ENCODE measurements at places on chromosomes 2 and 18.

DNA sequence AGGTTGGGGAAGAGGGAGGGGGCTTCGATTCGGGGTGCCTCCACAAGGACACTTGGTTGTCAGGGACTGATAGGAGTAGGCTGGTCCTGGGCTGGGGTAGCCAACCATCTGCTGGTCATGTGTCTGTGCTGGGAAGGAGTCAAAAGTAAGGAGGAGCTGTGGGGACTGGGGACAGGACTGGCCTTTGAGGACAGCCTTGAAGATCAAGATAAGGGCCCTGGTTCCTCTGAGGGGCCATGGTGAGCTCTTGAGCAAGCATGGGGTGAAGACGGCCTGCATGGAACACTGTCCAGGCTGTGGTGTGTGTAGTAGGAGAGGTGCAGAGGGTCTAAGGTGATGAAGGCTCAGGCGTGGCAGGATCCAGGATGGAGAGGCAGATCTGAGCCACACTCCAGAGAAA, 1.7 kb downstream of the CYP27A1 start:
- no peak for DNase-seq

GRCh38 chr2:73359915-73360697, 25.5 kb upstream of the ALMS1 start:
- DNase-seq: no peak

GRCh38 chr2:163716101-163716500, 19.7 kb downstream of the FIGN start:
- no peak for DNase-seq

GRCh38 chr2:224925810-224926100, 116.5 kb downstream of the DOCK10 start:
- DNase-seq: no peak

- DNase-seq: no peak
These were observed 32.8 kb upstream of the IL36G start for GRCh38 chr2:112944971-112945370.

DNA sequence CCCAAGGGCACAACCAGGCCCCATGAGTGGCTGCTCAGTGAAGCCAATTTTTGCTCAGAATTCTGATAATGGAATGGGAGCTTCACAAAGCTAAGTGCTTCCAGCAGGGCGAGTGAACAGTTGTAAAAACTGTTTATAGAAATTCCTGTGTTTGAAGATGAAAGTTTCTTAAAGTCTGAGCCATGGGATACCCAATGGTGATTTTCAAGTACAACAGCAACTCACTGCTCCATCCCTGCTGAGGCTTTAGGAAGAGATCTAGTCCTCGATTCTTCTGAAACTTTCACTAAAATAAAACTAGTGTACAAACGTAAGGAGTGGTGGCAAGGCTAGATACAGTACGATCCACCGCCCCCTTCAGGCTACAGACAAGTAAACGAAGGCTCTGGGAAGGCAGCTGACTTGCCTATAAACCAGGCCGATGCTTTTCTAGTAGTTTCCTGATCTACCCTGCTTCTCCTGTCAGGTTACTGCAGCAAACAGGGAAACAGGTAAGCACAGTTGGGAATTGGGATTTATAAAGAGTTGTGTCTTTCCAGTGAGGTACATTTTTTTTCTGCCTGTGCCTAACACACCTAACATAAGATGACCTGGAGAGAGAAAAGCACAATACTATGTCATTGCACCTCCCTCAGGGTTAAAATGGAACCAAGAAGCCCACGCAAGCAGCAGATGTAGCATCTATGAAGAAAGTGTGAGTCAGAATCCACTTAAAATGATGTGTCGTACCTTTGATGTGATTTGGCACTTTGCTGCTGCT, 108.7 kb downstream of the UXS1 start:
- peak; percentile 63 for DNase-seq

DNA sequence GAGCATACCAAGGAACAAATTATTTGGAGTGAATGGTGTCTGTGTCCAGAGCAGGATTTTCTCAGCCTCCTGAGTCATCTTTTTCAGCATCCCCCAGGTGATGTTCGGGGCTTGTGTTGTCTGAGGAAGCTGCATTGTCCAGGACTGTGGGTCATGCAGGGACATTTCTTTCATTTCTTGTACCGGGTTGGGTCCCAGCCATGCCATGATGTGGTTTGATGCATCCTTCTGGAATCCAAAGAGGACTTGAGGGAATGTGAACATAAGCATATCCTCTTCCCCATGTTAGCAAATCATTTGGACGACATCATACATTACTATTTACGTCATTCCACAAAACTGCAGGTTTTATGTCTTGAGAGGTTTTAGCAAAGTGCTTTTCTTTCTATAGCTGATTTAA, 797.8 kb downstream of the CCDC85A start:
- DNase-seq: no peak

DNA sequence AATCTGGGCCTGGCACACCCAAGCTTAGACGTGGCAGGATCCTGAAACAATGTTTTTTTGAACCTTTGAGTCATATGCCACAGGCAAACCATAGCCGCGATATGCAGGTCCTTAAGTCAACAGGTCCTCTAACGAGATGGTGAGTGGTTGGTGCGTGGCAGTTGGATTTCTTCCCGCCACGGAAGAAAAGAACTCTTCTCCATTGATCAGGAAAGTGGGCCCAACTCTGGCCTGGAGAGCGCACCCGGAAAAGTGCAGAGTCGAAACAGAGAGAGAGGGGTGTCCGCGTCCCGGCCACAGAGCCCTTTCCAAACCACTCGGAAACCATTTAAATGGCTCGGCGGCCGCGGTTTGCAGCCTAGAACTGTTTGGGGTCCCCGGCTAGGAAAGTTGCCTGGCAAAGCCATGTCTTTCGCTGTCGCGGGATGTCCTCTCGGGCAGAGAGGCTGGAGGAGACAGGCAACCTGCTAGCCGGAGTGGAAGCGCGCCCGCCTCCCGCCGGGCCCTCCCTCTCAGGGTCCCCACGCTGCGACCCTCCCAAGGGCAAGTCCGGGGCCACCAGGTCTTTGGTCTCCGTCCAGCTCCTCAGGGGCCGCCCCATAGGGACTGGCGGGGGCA, 777 bp downstream of the GALNT3 start:
- DNase-seq: no peak

DNA sequence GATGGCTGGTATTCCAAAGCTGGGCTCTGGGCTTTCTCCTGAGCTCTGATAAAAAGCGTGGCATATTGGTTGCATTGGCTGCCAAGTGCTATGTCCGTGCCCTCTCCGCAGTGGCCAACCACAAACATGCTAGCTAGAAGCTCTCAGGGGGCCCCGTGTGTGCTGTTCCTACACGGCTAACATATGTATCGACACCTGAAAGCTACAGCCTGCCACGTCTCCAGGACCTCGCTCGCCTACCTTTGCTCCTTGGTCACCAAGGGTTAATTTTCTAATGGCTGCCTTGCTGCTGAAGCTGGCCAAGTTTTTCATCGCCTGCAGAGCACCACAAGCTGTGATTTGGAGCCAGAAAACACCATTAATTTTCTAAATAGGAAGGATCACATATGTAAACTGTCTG, 888.4 kb downstream of the BCL11A start:
- no peak for DNase-seq

DNA sequence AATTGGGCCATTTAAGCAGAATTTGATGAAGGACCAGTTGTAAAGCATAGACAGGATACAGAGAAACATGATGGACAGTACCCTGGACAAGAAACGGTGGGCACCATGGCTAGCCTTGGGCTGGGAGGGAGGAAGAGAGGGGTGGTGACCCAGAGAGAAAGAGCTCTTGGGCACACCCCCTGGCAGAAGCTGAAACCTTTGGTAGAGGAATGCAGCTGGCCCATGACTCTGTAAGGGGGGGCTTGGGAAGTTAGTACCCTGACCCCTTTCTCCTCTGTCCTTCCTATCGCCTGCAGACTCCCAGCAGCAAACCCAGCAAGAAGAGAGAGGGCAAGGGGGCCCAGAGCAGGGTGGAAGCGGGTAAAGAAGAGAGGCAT, 32.6 kb downstream of the MRPL44 start:
- DNase-seq: no peak

GRCh38 chr18:70036771-70037347, 89.2 kb upstream of the CD226 start:
- no peak for DNase-seq

DNA sequence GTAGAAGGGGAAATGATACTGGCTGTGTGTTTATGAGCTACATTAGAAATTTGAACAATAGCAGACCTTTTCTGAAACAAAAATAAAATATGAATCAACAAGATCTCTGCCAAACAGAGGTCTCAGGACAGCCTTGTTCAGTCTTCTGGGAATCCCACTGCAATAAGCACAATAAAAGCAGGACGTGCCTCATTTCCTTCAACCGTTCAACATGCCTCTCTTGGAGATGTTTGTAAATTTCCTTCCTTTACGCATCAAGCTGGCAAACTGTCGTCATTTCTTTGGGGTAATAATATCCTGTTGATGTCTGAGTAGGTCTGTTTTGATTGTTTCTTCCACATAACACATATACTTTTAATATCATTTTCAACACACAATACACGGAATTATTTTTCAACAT, 77.2 kb downstream of the TCF4 start:
- DNase-seq: no peak

DNA sequence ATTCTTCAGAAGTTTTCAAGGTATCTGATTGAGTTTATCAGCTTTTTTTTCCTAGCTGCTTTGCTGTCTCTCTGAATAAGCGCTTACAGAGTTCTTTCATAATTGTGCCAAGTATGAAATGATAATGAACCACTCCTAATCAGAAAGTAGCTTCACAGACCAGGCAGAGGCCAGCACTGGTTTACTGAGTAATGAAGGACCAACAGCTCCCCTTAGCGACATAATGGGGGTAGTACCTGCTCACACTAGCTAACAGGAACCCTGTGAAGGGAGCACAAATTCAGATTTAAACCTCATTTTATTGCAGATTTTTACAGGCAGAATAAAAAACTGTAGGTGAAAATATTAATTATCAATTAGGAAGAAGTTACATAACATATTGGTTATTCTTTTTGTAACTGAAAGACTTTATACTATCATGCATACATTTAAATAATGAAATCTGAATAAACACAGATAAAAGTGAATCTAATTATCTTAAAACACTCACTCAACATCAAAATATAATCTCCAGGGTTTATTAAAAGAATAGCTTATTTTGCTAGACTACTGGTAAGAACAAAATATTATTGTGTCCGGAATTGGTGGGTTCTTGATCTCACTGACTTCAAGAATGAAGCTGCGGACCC, 53.7 kb upstream of the LRRC30 start:
- no peak for DNase-seq

DNA sequence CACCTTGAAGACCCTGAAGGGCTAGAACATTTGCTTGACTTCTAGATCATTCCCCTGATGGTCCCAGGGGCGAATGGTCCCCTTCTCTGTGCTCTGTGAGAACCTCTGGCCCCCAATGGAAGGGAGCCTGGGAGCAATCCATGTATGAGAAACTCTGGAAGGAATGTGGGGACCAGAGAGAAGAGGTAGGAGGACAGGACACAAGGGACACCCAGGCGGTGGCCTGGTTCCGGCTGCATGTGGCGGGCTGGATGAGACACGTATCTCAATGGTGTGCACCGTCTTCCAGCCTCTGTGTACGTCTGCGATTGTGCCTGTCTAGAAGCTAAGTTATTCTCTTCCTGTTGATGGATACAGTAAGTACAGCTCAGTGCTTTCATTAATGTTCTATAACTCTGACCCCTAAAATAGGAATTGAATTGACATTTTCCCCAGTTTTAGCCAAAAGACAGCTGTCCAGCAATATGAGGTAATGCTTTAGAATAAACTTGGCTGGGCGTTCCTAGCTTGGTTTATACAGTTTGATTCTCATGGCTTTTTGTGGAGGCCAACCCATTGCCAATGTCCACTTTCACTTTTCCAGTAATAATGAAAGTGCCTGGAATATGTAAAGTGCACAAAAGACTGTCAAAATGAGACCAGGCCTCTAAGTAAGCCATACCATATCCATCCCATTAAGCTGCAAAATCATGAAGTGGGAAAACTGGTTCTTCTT, 30.1 kb upstream of the COPS8 start:
- DNase-seq: no peak

DNA sequence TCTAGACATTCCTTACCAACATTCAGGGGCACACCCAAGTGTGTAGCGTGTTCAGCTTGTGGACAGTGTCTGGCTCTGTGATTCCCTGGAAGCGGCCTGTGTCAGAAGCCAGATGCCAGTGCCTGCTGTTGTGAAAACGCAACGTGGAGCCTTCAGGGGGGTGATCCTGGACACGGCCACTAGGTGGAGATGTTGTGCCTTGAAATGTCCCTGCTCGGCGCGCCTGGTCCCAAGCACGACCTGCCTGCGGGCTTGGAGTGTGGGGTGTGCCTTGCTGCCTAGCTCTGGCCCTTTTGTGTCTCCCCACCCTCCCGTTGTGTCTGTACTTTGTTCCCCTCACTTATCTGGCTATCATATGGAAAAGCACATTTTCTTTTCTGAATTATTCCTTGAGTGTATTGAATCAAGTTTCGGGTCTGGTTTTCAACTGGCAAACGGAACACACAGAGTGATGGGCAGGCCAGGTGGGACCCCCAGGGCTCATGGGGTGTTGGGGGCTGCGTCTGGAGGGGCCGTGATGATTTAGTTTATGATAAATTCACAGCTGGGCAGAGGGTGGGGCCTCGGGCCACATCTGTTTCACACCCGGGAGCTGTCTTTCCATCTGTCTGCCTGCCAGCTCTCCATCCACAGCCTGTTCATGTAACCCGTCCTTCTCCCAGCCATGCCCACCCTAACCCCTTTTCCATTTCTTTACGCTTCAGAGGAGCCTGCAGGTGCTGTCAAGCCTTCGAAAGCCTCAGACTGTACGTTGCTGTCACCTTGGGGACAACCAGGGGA, 95.5 kb downstream of the DYSF start:
- DNase-seq: peak; percentile 66

GRCh38 chr2:21268197-21268877, 144.6 kb downstream of the TDRD15 start:
- DNase-seq: no peak

- DNase-seq: no peak
These were observed 659.8 kb downstream of the BCL11A start for GRCh38 chr2:59893612-59894011.

DNA sequence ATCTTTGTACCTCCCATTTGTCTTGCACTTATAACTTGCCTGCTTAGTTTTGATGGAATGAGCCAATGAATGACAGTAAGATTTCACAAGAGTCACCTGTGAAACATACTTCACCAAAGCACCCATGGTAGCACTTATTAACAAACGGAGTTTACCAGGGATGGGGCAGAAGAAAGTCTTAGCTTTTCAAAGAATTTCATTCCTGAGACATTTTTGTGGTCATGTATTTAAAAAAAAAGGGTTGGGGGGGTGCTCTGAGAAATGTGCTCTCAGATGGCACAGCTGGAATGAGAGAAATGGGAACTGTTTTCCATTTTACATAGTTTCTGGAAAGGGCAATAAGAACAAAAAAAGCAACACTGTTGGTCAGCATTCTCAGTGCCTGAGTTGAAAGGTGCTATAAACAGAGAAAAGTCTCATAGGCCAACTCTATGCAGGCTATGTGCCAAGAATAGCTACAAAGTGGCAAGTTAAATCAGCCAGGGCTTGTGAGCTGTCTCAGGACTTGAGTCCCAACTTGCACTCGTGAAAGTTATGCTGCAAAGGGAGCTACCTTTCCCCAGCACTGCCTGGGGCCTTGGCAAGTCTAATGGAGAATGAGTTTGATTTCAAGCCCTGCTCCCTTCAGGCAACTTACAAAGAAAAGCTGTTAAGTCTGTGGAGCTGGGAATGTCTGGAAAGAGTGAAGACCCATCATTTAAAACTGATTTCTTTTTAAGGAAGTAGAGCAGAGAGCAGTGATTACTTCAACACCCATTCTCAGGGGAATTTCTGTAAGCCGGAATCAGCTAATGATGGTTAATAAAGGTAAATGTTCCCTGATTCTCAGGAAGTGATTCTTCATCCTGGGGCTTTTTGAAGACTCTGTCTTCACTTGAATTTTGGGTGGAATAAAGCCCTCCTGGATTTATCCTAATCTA, 170.6 kb downstream of the SLC8A1 start:
- DNase-seq: no peak

- no peak for DNase-seq
These were observed 3.6 kb downstream of the CNRIP1 start for GRCh38 chr2:68316111-68316510.
